ENCODE measurements at places on chromosomes 12 and 14.

GRCh38 chr12:94762259-94762942, 112.0 kb upstream of the TMCC3 start:
- no peak for DNase-seq

DNA sequence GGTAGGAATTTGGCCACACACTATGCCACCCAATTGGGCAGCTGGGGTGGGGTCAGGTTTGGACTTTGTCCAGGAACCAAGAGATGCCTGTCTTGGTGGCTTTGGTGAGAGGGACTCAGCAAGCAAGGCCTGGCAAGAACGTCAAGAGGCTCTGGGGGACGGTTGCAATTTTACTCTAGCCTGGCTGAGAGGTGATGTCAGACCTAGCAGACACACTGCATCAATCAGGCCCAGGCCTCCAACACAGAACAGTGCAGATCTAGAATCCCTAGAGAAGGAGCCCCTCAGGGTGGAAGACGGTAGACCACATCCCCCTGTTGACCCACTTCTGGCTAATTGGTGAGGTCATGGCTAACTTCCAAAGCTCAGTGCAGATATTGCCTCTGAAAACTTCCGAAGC, 1.6 kb upstream of the UNC119B start:
- no peak for DNase-seq

- no peak for DNase-seq
These were observed 53.0 kb upstream of the KRR1 start for GRCh38 chr12:75564398-75564797.

DNA sequence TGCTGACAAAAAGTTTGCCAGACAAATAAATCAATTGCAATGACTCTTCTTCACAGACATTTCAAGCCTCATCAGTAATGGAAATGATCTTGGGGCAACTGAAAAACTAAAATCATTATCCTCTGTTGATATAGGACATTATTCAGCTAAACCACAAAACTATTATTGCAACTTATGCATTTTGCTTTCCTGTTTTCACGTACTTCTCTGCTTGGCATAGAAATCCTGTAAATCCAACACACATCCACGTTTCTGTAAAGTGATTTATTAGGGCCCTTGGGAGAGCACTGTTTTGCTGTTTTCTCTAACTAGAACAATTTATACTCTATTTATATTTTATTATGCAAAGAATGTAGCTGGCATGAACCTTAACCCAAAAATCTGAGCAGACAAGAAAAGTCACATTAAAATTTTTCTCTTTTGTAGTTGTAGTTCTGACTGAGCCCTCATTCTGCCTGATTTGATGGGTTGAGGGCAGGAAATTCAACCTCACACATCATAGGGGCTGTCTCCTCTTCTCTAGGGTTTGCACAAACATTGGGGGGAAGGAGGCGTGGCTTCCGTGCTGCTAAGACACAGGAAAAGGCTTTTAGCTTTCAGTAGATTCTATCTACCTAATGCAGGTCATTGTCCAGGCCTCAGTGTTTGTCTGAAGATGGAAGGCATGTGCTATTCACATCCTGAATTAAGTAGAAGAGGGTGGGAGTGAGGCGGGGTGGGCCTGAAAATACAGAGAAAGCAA, 11.5 kb upstream of the NUP107 start:
- no peak for DNase-seq

GRCh38 chr12:120235369-120236323, 29.9 kb downstream of the PXN start:
- DNase-seq: no peak

DNA sequence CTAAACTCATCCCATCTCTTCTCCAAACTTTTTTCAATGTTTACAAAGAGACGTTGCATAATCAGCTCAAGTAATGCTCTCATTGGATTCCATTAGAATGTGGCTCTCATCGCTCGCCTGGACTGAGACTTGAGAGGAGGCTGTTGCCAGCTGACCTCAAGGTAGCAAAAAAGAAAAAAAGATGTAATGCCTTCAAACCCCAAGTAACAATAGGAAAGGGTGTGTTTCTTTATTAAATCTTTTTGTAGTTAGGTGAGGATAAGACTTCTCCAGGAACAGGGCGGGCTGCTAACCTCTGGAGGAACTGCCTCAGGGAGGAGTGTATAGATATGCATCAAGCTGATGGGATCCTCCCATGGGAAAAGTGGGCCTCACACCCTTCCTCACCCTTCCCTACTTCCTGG, 956 bp upstream of the PTHLH start:
- no peak for DNase-seq

GRCh38 chr12:125184213-125184967, 119.2 kb downstream of the AACS start:
- no peak for DNase-seq

DNA sequence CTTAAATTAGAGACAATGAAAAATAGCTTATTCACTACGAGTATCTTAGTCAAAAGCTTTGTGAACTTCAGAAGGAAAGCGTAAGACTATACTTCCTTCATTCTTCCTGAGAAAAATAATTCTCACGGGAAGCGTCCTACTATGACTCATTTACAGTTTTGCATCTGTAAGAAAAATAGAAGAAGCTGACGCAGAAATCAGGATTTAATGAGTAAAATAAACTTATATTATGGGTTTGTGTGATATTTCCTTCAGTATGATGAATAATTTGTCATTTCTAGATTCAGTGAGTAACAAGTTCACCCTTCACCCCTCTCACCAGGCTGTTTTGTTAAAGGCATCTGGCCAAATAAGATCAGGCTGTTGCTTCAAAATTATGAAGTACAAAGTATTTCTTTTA, 17.8 kb upstream of the PDE3A start:
- DNase-seq: no peak

DNA sequence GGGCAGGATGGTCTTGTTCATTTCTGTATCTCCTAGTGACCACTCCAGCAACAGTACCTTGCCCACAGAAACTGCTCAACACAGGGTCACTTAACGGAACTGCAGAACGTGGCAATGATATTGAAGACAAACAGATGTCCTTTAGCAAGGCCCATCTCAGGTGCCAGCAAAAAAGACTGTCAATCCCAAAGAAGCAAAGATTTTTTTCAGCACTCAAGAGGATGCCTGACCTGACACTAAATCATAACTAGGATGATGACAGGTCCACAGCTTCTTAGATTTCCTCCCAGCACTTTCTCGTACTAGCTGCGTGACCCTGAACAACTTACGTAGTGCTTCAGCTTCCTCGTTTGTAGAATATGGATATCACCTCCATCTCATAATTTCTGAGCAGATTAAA, 39.4 kb downstream of the ATP2B1 start:
- no peak for DNase-seq

DNA sequence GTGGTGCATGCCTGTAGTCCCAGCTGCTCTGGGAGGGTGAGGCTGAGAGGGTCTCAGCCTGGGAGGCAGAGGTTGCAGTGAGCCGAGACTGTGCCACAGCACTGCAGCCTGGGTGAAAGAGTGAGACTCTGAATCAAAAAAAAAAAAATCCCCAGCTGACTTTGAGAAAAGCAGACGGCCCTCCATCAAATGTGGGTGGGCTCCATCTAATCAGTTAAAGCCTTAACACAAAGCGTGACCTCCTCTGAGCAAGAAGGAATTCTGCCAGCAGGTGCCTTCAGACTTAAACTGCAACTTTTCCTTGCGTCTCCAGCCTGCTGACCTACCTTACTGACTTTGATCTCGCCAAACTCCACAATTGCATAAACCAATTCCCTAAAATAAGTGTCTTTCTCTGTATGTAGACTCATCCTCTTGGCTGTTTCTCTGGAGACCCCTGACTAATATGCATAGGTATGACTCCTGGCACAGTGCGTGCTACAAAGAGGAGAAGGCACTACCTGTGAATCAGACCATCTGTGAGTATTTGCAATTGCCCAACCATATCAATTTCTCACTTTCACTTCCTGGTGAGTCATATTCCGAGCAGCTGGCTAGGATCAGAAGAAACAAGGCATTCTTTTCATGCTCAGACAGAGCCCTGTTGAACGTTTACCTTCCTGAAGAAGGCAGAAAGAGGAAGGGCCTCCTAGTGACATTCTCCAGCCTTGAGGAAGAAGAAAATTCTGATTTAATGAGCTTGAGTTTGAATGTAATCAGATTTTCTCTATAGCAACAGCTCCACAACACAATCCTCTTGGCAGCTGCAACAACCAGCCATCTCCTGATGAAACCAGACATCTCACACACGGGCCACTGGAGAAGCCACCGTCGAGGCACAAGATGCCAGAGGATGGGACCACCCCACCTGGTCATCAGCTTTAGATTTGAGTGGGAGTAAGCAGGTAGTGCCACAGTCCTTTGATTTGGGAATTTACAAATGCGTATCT, 54.3 kb downstream of the CLMN start:
- peak; percentile 87 for DNase-seq

DNA sequence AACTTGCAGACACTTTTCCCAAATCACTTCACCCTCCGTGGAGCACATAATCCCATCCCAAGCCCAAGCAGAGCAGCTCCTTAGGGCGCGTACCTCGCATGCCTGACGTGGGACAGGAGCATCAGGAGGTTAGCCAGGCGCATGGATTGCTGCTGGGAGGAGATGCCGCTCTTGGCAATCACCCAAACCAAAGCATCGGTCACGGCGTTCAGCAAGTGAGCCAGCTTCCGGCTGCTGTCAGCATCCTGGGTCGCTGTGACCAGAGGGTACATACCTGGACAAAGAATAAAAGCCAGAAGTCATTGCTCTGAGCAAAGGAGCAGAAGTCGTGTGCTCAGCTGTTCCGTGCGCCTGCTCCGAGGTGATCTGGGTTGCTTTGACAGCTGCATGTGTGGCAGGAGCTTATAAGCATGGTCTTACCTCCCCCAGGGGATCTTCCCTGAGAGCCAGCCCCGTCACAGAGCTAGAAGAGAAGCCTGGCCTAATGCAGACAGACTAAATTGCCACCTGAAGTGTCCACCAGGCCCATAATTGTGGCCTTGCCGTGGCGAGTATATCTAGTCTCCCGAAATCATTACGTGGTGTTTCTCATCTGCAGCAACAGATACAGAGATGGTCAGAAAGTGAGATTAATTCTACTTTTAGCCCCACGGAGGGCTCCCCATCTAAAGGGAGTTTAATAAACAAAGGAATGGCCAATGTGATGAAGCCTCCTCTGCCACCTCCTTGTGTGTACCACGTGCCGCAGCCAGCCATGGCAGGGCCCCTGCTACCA, 59.1 kb downstream of the ESR2 start:
- DNase-seq: peak; percentile 48

DNA sequence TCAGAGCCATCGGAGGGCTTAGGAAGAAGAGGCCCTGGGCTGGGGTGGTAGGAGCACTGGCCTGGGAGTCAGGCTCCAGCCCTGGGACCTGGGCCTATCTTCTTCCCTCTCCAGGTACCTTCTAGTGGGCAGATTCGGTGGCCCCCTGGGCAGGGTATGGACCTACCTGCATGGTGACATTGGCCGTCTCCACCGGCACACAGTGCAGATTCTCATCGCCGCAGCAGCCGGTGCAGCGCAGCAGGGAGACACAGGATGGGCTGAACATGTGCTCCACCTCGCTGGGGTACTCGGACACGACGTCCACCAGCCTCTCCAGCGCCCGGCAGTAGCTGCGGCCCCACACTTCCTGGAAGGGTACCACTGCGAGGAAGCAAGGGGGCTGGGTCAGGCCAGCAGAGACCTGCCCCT, 6.2 kb downstream of the PGF start:
- peak; percentile 37 for DNase-seq

GRCh38 chr12:4273273-4273651, 300 bp upstream of the CCND2 start:
- DNase-seq: no peak

- DNase-seq: no peak
These were observed 5.8 kb downstream of the PHB2 start for GRCh38 chr12:6964605-6965025.

DNA sequence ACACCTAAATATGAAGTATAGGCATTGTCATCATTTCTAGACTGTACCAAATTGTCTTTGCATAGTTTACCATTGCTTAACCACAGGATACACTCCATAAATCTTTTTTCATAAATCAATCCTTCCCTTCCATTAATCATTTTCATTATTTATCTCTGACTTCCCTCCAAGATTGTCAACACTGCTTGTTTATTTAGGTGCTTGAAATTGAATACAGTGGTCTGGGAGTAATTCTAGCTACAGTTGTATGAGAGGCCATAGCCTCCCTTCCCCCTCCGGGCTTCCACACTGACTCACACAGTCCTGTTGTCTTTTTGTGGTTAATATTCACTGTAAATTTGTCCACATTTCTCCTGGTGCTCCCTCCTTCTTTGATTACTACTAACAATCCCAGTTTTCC, 114.2 kb upstream of the ARID2 start:
- no peak for DNase-seq

GRCh38 chr12:59408431-59408830, 187.4 kb upstream of the SLC16A7 start:
- no peak for DNase-seq

DNA sequence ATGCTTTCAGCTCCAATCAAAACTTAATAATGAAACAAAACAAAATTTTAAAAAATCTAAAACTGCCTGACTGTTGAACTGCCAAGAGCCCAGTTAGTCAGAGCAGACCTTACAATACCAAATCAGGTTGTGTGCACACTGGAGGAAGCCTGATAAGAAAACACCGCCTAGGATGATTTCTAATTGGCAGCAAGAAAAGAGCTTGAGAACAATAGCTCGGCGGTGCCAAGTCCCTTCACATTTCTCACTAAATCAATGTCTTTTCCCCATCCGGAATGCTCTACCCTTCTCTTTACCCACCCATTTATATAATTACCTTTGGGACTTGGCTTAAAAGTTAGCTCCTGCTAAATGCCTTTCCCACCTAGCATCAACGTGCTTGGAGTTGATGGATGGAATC, 256.7 kb downstream of the C12orf75 start:
- no peak for DNase-seq

DNA sequence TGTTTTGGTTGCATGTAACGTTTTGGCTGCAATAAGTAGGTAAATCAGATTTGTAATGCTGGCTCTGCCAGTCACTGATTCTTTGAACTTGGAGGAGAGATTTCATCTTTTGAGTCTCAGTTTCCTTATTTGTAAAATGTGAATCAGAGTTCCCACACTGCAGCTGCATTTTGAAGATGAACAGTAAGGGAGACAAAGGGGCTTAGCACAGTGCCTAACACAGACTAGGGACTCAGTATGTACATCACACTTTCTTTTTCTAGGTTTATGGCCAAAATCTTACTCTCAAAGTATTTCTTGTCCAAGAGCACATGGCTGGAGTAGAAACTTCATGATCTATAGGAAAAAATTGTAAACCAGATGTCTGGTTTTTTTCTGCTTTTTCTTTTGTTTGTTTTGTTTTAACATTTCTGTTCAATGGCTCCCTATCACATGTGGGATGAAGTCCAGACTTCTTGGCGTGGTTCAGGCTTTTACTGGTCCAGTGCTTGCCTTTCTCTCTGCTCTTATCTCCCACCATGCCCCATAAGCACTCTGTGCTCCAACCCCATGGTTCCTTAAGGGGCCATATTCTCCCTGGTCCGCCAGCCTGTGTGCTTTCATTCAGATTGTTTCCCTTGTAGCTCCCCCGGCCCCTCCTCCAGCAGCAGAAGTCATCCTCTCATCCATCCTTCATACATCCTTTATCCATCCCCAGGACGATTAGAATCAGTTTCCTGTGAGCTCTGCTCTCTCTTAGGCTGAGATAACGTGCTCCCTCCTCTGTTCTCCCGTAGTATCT, 58.0 kb downstream of the SYNE2 start:
- no peak for DNase-seq
